ENCODE measurements at places on chromosomes 12 and 14.

- no peak for DNase-seq
- H3K27ac ChIP-seq = no peak overlapping the region
- no peaks in the 10 kb centered on the region for H3K36me3 ChIP-seq
- H3K4me1 ChIP-seq = no peaks in the 10 kb centered on the region
- peaks cover 3% of the 10 kb centered on the region for H3K27me3 ChIP-seq
Observed at GRCh38 chr14:76844223-76844622, 18.0 kb downstream of the LRRC74A start.

GRCh38 chr12:10668526-10668925 lies 5.3 kb downstream of the STYK1 start:
- H3K27ac ChIP-seq = no peak overlapping the region
- H3K4me1 ChIP-seq = no peaks in the 10 kb centered on the region
- no peaks in the 10 kb centered on the region for H3K36me3 ChIP-seq
- H3K27me3 ChIP-seq = peaks cover 4% of the 10 kb centered on the region
- DNase-seq = no peak

- H3K27me3 ChIP-seq = no peaks in the 10 kb centered on the region
- H3K4me1 ChIP-seq = no peaks in the 10 kb centered on the region
- H3K4me3 ChIP-seq = no peak overlapping the region
Observed at GRCh38 chr14:97380539-97380941, 583.4 kb downstream of the VRK1 start.

DNA sequence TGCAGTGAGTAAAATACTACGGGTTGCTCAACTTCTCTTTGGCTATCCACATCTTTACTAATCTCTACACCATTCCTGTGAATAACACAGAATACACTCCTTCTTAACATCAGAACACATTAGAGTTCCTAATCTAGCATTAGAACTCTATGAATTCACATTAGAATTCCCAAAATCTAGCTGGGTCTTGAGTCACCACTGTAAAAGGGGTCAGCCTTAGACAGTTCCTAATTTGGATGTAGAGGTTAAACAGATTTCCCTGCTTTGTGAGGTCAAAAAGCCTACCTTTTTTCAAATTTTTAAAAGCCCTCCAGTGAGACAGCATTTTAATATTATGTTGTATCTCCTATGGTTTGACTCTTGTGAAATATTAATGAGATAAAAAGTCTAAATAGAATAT lies 7.4 kb downstream of the HNRNPC start:
- H3K4me1 ChIP-seq = peaks cover 59% of the 10 kb centered on the region
- peaks cover 10% of the 10 kb centered on the region for H3K36me3 ChIP-seq
- no peak overlapping the region for H3K4me3 ChIP-seq
- DNase-seq = no peak
- no peak overlapping the region for H3K27ac ChIP-seq
- no peaks in the 10 kb centered on the region for H3K27me3 ChIP-seq

GRCh38 chr14:92751819-92752218 lies 3.4 kb upstream of the LGMN start:
- H3K4me3 ChIP-seq = no peak overlapping the region
- no peak for DNase-seq
- H3K27ac ChIP-seq = no peak overlapping the region
- H3K27me3 ChIP-seq = no peaks in the 10 kb centered on the region
- no peaks in the 10 kb centered on the region for H3K4me1 ChIP-seq

- no peak overlapping the region for H3K4me3 ChIP-seq
- DNase-seq = no peak
- H3K27ac ChIP-seq = no peak overlapping the region
Observed at GRCh38 chr12:113127791-113128199, 7.8 kb downstream of the RASAL1 start.

DNA sequence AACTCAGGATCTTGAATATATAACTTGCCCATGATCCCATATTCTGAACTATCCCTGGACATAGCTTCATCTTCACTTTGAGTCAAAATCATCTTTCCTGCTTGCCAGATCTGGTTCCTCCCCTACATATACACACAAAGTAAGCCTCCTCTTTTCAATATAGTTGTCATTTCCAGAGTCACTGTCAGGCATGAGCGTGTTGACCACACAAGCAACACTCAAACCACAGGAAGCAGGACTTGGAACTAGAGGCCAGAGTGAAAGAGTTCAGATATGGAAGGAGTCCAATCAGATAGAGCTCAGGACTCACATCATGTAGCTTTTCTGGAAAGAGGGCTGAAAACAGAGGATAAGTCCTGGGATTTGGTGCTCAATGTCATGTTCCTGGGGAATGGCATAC lies 1140.6 kb downstream of the BCL11B start:
- H3K27me3 ChIP-seq = peaks cover 4% of the 10 kb centered on the region
- H3K4me3 ChIP-seq = no peak overlapping the region
- no peak for DNase-seq
- no peaks in the 10 kb centered on the region for H3K36me3 ChIP-seq
- H3K4me1 ChIP-seq = no peaks in the 10 kb centered on the region

- H3K27me3 ChIP-seq = no peaks in the 10 kb centered on the region
- no peaks in the 10 kb centered on the region for H3K36me3 ChIP-seq
- H3K4me3 ChIP-seq = no peak overlapping the region
- no peak overlapping the region for H3K27ac ChIP-seq
- no peak for DNase-seq
Observed at GRCh38 chr14:34359420-34360117, 102.5 kb downstream of the SPTSSA start.

DNA sequence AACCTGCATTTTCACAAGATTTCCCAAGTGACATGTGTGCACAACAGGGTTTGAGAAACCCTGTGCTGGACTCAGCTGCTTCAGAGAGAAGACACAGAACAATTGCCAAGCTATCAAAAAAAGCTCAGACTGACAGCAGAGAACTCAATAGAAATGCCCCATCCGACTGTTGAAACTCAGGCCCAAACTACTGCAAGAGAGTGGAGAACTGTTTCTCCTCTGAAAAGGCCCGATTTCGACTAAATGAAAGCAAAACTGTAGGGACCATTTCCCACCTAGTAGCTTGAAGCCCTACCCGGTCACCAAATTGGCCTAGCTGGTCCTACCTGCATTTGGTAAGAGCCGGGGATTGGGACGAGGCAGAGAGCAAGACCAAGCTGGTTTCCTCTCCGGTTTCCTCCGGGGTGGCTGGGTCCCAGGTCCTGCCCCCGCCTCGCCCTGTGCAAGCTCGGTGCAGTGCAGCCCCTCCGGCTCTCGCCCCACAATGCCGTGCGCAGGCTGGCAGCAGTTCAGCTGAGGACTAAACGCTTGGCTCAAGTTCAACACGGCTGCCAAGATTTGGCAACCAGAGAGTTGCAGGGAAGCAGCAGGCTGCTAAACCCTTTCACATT lies 1180.6 kb downstream of the VRK1 start:
- H3K27ac ChIP-seq = peak overlapping the region; percentile 35
- no peaks in the 10 kb centered on the region for H3K27me3 ChIP-seq
- peak; percentile 57 for DNase-seq
- no peaks in the 10 kb centered on the region for H3K36me3 ChIP-seq

GRCh38 chr12:93192878-93193277 lies 184.8 kb upstream of the NUDT4 start:
- no peak for DNase-seq
- no peak overlapping the region for H3K4me3 ChIP-seq
- peaks cover 11% of the 10 kb centered on the region for H3K4me1 ChIP-seq
- no peaks in the 10 kb centered on the region for H3K27me3 ChIP-seq
- H3K27ac ChIP-seq = no peak overlapping the region

GRCh38 chr14:92956961-92957360 lies 34.0 kb downstream of the CHGA start:
- no peak for DNase-seq
- no peak overlapping the region for H3K27ac ChIP-seq
- no peak overlapping the region for H3K4me3 ChIP-seq
- H3K4me1 ChIP-seq = peaks cover 10% of the 10 kb centered on the region

GRCh38 chr14:31411218-31411727 lies 9.1 kb downstream of the HEATR5A start:
- no peaks in the 10 kb centered on the region for H3K36me3 ChIP-seq
- DNase-seq = peak; percentile 11
- H3K4me1 ChIP-seq = peaks cover 8% of the 10 kb centered on the region
- H3K27me3 ChIP-seq = no peaks in the 10 kb centered on the region

DNA sequence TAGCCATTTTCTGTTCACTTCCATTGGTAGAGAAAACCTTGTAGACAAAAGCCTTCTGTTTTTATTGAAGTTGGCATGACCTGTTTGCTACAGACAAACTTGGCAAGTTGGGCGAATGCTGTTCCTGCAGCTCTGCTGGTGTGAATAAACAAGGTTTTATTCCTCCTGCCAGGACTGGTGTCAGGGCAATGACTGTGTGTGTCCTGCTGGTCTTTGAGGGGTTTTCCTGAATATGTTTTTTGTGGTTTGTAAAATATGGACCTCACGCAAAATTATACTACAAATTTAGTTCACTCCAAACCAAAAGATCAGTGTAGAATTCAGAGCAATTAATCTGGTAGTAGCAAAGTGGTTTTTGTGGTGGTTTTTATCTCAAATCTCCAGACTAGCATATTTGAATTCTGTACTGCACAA lies 140.8 kb downstream of the ERC1 start:
- no peak for DNase-seq
- peaks cover 5% of the 10 kb centered on the region for H3K4me1 ChIP-seq
- H3K27me3 ChIP-seq = no peaks in the 10 kb centered on the region
- H3K4me3 ChIP-seq = no peak overlapping the region
- no peaks in the 10 kb centered on the region for H3K36me3 ChIP-seq

DNA sequence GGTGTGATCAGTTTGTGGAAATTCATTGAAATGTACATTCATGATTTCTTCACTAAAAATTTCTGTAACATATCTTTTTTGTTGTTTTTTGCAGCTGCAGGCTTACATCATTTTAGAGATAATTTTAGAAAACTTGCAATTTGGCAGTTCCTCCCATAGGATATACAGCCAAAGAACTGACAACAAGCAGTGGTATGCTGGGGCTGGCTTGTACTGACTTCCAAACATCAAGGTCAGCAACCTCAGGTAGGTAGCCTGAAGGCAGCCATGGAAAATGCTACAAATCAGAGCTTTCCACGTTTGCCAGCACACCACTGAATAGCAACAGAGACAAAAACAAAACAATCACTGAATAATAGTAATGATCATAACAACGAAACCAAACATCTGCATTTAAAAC lies 21.2 kb downstream of the TRIM9 start:
- no peak overlapping the region for H3K27ac ChIP-seq
- no peaks in the 10 kb centered on the region for H3K36me3 ChIP-seq
- no peak for DNase-seq
- no peaks in the 10 kb centered on the region for H3K27me3 ChIP-seq
- H3K4me3 ChIP-seq = no peak overlapping the region

DNA sequence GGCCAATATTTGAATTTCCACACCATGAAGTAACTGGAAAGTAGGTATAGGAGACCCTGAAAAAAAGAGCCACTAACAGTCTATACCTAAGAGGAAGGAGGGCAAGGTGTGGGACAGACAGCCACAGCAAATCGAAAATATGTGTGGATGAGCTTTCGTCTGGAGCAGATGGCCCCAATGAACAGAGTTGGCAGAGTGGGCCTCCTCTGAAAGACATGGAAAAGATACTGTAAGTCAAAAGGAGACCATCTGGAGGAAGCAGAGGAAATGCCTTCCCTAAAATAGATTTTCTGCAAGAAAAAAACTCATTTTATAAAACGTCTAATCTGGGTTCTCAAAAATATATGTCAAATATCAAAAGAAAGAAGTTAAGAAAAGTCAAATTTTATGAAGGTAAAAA lies 157.2 kb upstream of the PRKD1 start:
- H3K4me3 ChIP-seq = no peak overlapping the region
- no peaks in the 10 kb centered on the region for H3K36me3 ChIP-seq
- no peak overlapping the region for H3K27ac ChIP-seq
- no peaks in the 10 kb centered on the region for H3K27me3 ChIP-seq
- no peaks in the 10 kb centered on the region for H3K4me1 ChIP-seq

- H3K27me3 ChIP-seq = no peaks in the 10 kb centered on the region
- DNase-seq = peak; percentile 93
- H3K36me3 ChIP-seq = no peaks in the 10 kb centered on the region
- no peak overlapping the region for H3K4me3 ChIP-seq
Observed at GRCh38 chr14:75307700-75308379, 29.2 kb downstream of the FOS start.

DNA sequence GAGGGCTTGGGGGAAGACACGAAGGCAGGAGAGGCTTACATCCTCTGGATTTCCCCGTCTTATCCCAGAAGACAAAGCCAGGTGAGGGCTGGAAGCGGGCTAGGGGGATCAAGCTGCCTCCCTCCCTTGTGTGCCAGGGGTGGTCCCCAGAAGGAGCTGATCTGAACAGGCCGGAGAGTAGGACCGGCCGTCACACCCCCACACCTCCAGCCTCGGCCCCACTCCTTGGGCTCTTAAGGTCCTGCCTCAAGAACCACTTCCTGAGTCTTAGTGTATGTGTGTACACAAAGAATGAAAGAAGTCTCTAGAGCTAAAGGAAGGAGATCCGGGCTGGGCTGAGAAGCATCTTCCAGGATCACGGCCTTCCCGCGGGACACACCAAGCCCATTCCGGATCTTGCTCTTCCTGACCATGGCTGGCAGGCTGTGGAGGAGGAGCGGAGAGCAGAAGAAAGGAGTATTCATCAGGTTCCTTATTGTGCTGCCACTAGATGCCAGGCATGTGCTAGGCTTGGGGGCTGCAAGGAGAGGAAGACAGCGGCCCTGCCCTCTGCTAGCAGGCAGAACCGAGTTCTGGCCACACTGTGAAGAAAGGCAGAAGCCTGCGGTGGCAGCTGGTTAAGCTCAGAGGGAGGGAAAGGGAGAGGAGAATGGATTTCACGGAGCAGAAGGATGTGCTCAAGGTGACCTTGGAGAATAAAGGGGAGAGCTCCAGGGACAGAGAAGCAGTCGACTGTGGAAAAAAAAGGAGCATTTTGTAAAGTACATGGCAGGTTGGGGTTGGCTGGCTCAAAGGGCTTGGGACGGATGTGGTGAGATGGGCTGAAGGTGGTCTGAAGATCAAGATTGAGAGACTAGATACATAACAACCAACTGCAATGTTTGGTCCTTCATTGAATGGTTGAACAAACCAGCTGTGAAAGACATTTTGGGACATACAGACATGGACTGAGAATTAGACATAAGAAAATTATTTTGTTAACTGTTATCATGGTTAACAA lies 1.3 kb upstream of the CD63 start:
- no peaks in the 10 kb centered on the region for H3K36me3 ChIP-seq
- H3K4me1 ChIP-seq = peaks cover 22% of the 10 kb centered on the region
- H3K4me3 ChIP-seq = peak overlapping the region; percentile 7

DNA sequence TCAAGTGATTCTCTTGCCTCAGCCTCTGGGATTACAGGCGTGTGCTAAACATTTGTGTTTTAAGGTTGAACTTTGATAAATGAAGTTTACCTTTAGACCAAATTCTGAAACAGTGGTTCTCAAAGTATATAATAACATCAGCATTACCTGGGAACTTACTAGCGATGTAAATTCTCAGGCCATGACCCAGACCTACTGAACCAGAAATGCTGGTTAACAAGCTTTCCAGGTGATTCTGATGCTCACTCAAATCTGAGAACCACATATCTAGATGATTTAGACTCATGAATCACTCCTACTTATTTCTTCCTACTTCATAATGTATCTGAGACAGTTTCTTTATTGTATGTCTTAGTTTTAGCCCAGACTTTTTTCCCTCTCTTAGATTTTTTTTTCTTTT lies 43.6 kb downstream of the RAD51B start:
- no peaks in the 10 kb centered on the region for H3K36me3 ChIP-seq
- H3K4me1 ChIP-seq = no peaks in the 10 kb centered on the region
- no peak overlapping the region for H3K4me3 ChIP-seq
- H3K27me3 ChIP-seq = no peaks in the 10 kb centered on the region
